ENCODE measurements at places on chromosomes 5 and 9. TPM values are rescaled to one million over a fixed set of nuclear protein-coding genes. Genes with fewer than 3 reads are reported as not detected.

BHMT2 gene
- not detected for total RNA-seq

ECM2 gene
- under 0.01 TPM for total RNA-seq

PRR7 gene
- total RNA-seq: 0.98 TPM

FRRS1L gene
- under 0.01 TPM for total RNA-seq

FOXD4L3 gene
- 0.39 TPM for total RNA-seq

ZDHHC11B gene
- total RNA-seq: not detected

TRIP13 gene
- total RNA-seq: 9.2 TPM

SCGB3A2 gene
- total RNA-seq: not detected

SPIN1 gene
- 112 TPM for total RNA-seq

LAMC3 gene
- total RNA-seq: 0.39 TPM

SHOC1 gene
- not detected for total RNA-seq

CD74 gene
- total RNA-seq: 7.5 TPM

PHF24 gene
- total RNA-seq: 0.39 TPM

AMACR gene
- 12.6 TPM for total RNA-seq

TMOD1 gene
- total RNA-seq: not detected

ZNG1C gene
- total RNA-seq: 23.9 TPM

FOXD4L4 gene
- total RNA-seq: 0.43 TPM

TAS2R1 gene
- 0.76 TPM for total RNA-seq

LVRN gene
- total RNA-seq: not detected

GABRA1 gene
- total RNA-seq: not detected

FREM1 gene
- total RNA-seq: 1.5 TPM

ATP10B gene
- total RNA-seq: not detected

SPINK13 gene
- not detected for total RNA-seq

FOXD4L5 gene
- total RNA-seq: not detected

INSL6 gene
- not detected for total RNA-seq

F2RL1 gene
- total RNA-seq: 2.0 TPM

CACNA1B gene
- under 0.01 TPM for total RNA-seq

STPG3 gene
- not detected for total RNA-seq

PCDH12 gene
- not detected for total RNA-seq

LARP1 gene
- 71.8 TPM for total RNA-seq

STING1 gene
- total RNA-seq: 8.8 TPM

GABRA6 gene
- not detected for total RNA-seq

GAPT gene
- not detected for total RNA-seq
